ENCODE measurements at places on chromosomes 6 and 20.

GRCh38 chr6:113370508-113371502, 486.3 kb upstream of the MARCKS start:
- no peaks in the 10 kb centered on the region for H3K27me3 ChIP-seq
- H3K27ac ChIP-seq = no peak overlapping the region
- no peak for DNase-seq
- no peak overlapping the region for H3K4me3 ChIP-seq
- H3K36me3 ChIP-seq = no peaks in the 10 kb centered on the region

- no peak overlapping the region for H3K27ac ChIP-seq
- H3K4me1 ChIP-seq = no peaks in the 10 kb centered on the region
- no peaks in the 10 kb centered on the region for H3K27me3 ChIP-seq
- DNase-seq = no peak
- H3K36me3 ChIP-seq = no peaks in the 10 kb centered on the region
- H3K4me3 ChIP-seq = no peak overlapping the region
These were observed 659.4 kb downstream of the TENT5A start for GRCh38 chr6:81093051-81093450.

GRCh38 chr6:72826037-72826436, 204.2 kb downstream of the KCNQ5 start:
- DNase-seq = no peak
- no peaks in the 10 kb centered on the region for H3K27me3 ChIP-seq
- H3K36me3 ChIP-seq = no peaks in the 10 kb centered on the region

- no peak overlapping the region for H3K27ac ChIP-seq
- peaks cover 5% of the 10 kb centered on the region for H3K27me3 ChIP-seq
- no peak overlapping the region for H3K4me3 ChIP-seq
- no peaks in the 10 kb centered on the region for H3K4me1 ChIP-seq
These were observed 18.7 kb upstream of the YWHAB start for GRCh38 chr20:44866703-44867335.

GRCh38 chr20:22465622-22466446, 118.5 kb downstream of the FOXA2 start:
- DNase-seq = no peak
- no peak overlapping the region for H3K4me3 ChIP-seq
- no peak overlapping the region for H3K27ac ChIP-seq
- H3K4me1 ChIP-seq = no peaks in the 10 kb centered on the region
- peaks cover 2% of the 10 kb centered on the region for H3K27me3 ChIP-seq

- peaks cover 58% of the 10 kb centered on the region for H3K36me3 ChIP-seq
- no peak for DNase-seq
- no peak overlapping the region for H3K4me3 ChIP-seq
- H3K27me3 ChIP-seq = no peaks in the 10 kb centered on the region
- H3K27ac ChIP-seq = no peak overlapping the region
- no peaks in the 10 kb centered on the region for H3K4me1 ChIP-seq
These were observed 29.2 kb downstream of the TAF11 start for GRCh38 chr6:34858681-34859080.

- DNase-seq = no peak
- no peak overlapping the region for H3K4me3 ChIP-seq
- no peaks in the 10 kb centered on the region for H3K36me3 ChIP-seq
- no peak overlapping the region for H3K27ac ChIP-seq
- H3K27me3 ChIP-seq = no peaks in the 10 kb centered on the region
These were observed 146.4 kb downstream of the RPS12 start for GRCh38 chr6:132960720-132961119.

GRCh38 chr6:156258981-156259380, 518.2 kb upstream of the ARID1B start:
- no peak overlapping the region for H3K27ac ChIP-seq
- no peaks in the 10 kb centered on the region for H3K36me3 ChIP-seq
- no peaks in the 10 kb centered on the region for H3K4me1 ChIP-seq
- no peaks in the 10 kb centered on the region for H3K27me3 ChIP-seq

- no peaks in the 10 kb centered on the region for H3K4me1 ChIP-seq
- no peak overlapping the region for H3K4me3 ChIP-seq
- no peak for DNase-seq
- H3K27ac ChIP-seq = no peak overlapping the region
- H3K36me3 ChIP-seq = no peaks in the 10 kb centered on the region
- peaks cover 2% of the 10 kb centered on the region for H3K27me3 ChIP-seq
These were observed 475.3 kb upstream of the JARID2 start for GRCh38 chr6:14770572-14770971.

GRCh38 chr6:19547507-19547906, 289.7 kb upstream of the ID4 start:
- H3K4me3 ChIP-seq = no peak overlapping the region
- no peaks in the 10 kb centered on the region for H3K4me1 ChIP-seq
- no peaks in the 10 kb centered on the region for H3K36me3 ChIP-seq

GRCh38 chr6:32216998-32217397, 6.9 kb downstream of the NOTCH4 start:
- no peaks in the 10 kb centered on the region for H3K27me3 ChIP-seq
- no peak overlapping the region for H3K4me3 ChIP-seq
- no peaks in the 10 kb centered on the region for H3K4me1 ChIP-seq
- H3K36me3 ChIP-seq = no peaks in the 10 kb centered on the region
- no peak for DNase-seq

GRCh38 chr6:87197547-87197946, 42.2 kb downstream of the ZNF292 start:
- no peak overlapping the region for H3K4me3 ChIP-seq
- DNase-seq = no peak
- no peaks in the 10 kb centered on the region for H3K27me3 ChIP-seq
- peaks cover 6% of the 10 kb centered on the region for H3K36me3 ChIP-seq
- no peak overlapping the region for H3K27ac ChIP-seq

DNA sequence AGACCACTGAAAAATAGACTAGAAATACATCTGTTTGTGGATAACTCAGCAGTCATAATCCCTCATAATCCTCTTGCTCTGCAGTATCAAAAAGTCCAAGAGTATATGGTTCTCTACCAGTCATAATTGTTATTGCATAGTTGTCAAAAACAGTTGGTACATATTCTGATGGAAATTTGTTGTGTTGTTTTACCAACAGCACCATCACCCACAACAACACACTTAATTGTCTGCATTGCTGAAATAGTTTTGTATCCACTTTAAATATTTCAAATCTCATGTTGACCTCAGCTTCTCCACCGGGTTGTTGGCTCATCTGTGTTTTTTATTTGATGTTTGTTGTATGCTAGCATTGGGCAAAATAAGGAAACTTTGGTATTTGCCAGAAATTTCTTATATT, 39.4 kb downstream of the ITCH start:
- H3K4me3 ChIP-seq = no peak overlapping the region
- no peaks in the 10 kb centered on the region for H3K4me1 ChIP-seq
- H3K27me3 ChIP-seq = no peaks in the 10 kb centered on the region
- DNase-seq = no peak
- peaks cover 4% of the 10 kb centered on the region for H3K36me3 ChIP-seq

- H3K4me3 ChIP-seq = no peak overlapping the region
- no peak for DNase-seq
- H3K36me3 ChIP-seq = peaks cover 25% of the 10 kb centered on the region
- no peaks in the 10 kb centered on the region for H3K27me3 ChIP-seq
These were observed 10.5 kb downstream of the AURKA start for GRCh38 chr20:56381501-56381900.

- H3K36me3 ChIP-seq = no peaks in the 10 kb centered on the region
- H3K4me3 ChIP-seq = no peak overlapping the region
- H3K4me1 ChIP-seq = no peaks in the 10 kb centered on the region
- H3K27me3 ChIP-seq = no peaks in the 10 kb centered on the region
- no peak overlapping the region for H3K27ac ChIP-seq
- no peak for DNase-seq
These were observed 33.5 kb downstream of the TGM3 start for GRCh38 chr20:2329286-2329685.

GRCh38 chr6:27867945-27868300, 44.3 kb downstream of the OR2B2 start:
- no peaks in the 10 kb centered on the region for H3K36me3 ChIP-seq
- no peak for DNase-seq
- H3K27me3 ChIP-seq = no peaks in the 10 kb centered on the region
- no peak overlapping the region for H3K27ac ChIP-seq

- H3K4me1 ChIP-seq = no peaks in the 10 kb centered on the region
- no peaks in the 10 kb centered on the region for H3K36me3 ChIP-seq
- no peaks in the 10 kb centered on the region for H3K27me3 ChIP-seq
These were observed 184.2 kb upstream of the LAMP5 start for GRCh38 chr20:9330151-9330550.

DNA sequence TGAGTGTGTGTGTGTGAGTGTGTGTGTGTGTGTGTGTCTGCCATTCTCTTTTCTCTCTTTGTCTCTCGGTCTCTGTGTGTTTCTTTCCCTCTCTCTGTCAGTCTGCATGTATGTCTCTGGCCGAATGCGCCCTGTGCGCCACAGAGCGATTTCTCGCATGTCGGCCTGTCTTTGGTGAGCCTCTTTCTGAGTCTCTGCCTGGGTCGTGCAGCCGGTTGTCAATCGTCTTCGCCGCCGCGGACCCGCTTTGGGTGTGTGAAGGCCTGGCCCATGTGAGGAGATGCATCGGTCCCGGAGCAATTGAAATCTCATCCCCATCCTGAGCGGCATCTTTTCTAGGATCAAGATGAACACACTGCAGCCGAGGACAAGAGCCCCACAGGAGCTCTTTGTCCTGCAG, 1567.2 kb upstream of the DEFB115 start:
- H3K4me3 ChIP-seq = no peak overlapping the region
- no peaks in the 10 kb centered on the region for H3K27me3 ChIP-seq
- no peaks in the 10 kb centered on the region for H3K36me3 ChIP-seq

GRCh38 chr6:37029249-37029971, 24.0 kb downstream of the FGD2 start:
- no peak overlapping the region for H3K4me3 ChIP-seq
- H3K27me3 ChIP-seq = no peaks in the 10 kb centered on the region

DNA sequence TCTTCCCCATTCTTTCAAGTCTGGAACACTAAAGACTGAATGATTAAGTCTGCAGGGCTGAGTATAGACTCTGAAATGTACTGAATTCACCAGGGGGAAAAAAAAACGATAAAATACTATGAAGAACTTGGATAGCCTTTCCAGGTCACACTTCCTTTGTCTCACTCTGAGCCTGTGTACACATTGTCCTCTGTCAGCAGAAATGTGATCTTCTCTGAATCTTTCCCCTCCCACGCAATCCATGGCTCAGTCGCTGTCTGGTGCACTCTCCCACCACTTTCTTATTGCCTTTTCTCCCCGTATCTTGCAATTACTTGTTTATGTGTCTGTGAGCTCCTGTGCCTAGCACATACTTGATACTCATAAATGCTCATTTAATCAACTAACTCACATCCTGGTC, 212.6 kb upstream of the RSPO3 start:
- H3K27me3 ChIP-seq = no peaks in the 10 kb centered on the region
- H3K4me1 ChIP-seq = no peaks in the 10 kb centered on the region
- no peak overlapping the region for H3K4me3 ChIP-seq
- H3K27ac ChIP-seq = no peak overlapping the region

GRCh38 chr6:100475554-100476320, 11.0 kb upstream of the SIM1 start:
- H3K36me3 ChIP-seq = no peaks in the 10 kb centered on the region
- peaks cover 8% of the 10 kb centered on the region for H3K27me3 ChIP-seq
- no peak overlapping the region for H3K27ac ChIP-seq

DNA sequence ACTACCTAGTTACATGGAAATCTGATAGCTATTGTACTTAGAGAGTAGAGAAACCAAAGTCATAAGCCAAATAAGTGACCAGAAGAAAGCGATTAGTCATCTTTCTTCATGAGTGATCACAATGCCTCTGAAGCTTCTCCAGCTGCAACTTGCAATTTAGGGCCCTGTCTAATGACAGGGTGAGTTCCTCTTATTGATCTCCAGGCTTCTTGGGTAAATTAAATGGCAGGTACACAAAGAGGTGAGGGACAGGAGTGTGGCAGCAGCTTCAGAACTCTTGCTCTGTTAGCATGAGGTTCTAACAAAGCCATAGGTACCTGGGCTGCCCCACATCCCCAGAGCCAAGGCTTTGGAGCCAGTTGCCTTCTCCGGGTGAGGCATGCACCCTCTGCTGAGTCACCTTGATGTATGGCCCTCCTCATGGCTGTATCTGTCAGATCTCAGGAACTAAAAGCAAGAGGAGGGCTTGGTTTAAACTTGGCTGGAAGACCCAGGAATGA, 60.8 kb downstream of the PRDM1 start:
- DNase-seq = no peak
- H3K4me1 ChIP-seq = no peaks in the 10 kb centered on the region
- no peaks in the 10 kb centered on the region for H3K36me3 ChIP-seq
- no peak overlapping the region for H3K27ac ChIP-seq

GRCh38 chr6:85614780-85615179, 21.1 kb upstream of the SNX14 start:
- H3K4me3 ChIP-seq = no peak overlapping the region
- H3K27me3 ChIP-seq = no peaks in the 10 kb centered on the region
- no peak for DNase-seq
- H3K4me1 ChIP-seq = no peaks in the 10 kb centered on the region
- no peak overlapping the region for H3K27ac ChIP-seq
- peaks cover 25% of the 10 kb centered on the region for H3K36me3 ChIP-seq

GRCh38 chr6:155765275-155766194, 309.9 kb upstream of the NOX3 start:
- no peaks in the 10 kb centered on the region for H3K27me3 ChIP-seq
- no peak for DNase-seq
- no peak overlapping the region for H3K4me3 ChIP-seq
- no peaks in the 10 kb centered on the region for H3K36me3 ChIP-seq

DNA sequence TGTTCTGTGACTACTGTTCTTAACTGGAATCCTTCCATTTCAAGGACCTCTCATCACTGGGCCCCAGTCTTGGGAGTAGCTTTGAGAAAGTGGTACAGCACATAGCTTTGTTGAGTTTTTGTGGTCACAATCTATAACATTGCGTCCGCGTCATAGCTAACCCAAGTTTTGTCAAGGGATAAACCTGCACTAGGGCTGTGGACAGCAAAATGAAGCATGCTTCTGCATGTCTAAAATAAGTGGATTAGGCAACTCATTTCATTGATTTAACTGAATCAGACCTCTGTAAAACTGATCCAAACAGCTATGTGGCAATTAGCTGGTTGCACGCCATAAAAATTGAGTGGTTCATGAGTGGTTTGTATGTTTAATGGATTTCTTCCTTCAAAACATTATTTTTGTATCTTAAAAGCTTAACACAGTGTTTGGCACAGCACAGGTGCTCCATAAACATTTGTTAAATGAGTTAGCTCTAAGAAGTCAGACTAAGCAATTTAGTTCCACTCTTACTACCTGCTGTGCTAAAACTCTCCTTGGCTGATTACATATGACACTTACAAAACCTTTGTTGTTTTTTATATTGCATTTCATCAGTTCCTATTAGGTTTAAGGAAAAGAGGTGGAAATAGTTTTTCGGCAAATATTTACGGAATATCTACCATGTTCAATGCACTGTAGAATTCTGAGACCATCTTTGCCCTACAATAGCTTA, 160.3 kb upstream of the ATXN1 start:
- H3K4me3 ChIP-seq = no peak overlapping the region
- no peak overlapping the region for H3K27ac ChIP-seq
- H3K27me3 ChIP-seq = no peaks in the 10 kb centered on the region

- peaks cover 7% of the 10 kb centered on the region for H3K4me1 ChIP-seq
- H3K36me3 ChIP-seq = no peaks in the 10 kb centered on the region
- DNase-seq = no peak
- no peak overlapping the region for H3K4me3 ChIP-seq
These were observed 28.4 kb downstream of the MAP3K5 start for GRCh38 chr6:136763716-136764516.

- no peaks in the 10 kb centered on the region for H3K4me1 ChIP-seq
- no peaks in the 10 kb centered on the region for H3K36me3 ChIP-seq
- H3K4me3 ChIP-seq = no peak overlapping the region
- no peak overlapping the region for H3K27ac ChIP-seq
- no peak for DNase-seq
These were observed 98.3 kb upstream of the PDE7B start for GRCh38 chr6:135753196-135753595.

GRCh38 chr6:38337819-38338465, 301.8 kb downstream of the BTBD9 start:
- H3K4me1 ChIP-seq = no peaks in the 10 kb centered on the region
- H3K36me3 ChIP-seq = no peaks in the 10 kb centered on the region
- no peak overlapping the region for H3K4me3 ChIP-seq
- no peaks in the 10 kb centered on the region for H3K27me3 ChIP-seq

Measured in small intestine (tissue), 16 donors.